Posterior cingulate gyrus (tissue), 11 donors: ENCODE measurements at places on chromosomes 11 and 22.

GRCh38 chr11:69654660-69655478, 13.9 kb downstream of the CCND1 start:
- no peak for DNase-seq

- DNase-seq: no peak
Measured at GRCh38 chr22:46964773-46965550, 202.5 kb downstream of the TBC1D22A start.

GRCh38 chr22:39296981-39297489, 22.4 kb downstream of the RPL3 start:
- DNase-seq: no peak

DNA sequence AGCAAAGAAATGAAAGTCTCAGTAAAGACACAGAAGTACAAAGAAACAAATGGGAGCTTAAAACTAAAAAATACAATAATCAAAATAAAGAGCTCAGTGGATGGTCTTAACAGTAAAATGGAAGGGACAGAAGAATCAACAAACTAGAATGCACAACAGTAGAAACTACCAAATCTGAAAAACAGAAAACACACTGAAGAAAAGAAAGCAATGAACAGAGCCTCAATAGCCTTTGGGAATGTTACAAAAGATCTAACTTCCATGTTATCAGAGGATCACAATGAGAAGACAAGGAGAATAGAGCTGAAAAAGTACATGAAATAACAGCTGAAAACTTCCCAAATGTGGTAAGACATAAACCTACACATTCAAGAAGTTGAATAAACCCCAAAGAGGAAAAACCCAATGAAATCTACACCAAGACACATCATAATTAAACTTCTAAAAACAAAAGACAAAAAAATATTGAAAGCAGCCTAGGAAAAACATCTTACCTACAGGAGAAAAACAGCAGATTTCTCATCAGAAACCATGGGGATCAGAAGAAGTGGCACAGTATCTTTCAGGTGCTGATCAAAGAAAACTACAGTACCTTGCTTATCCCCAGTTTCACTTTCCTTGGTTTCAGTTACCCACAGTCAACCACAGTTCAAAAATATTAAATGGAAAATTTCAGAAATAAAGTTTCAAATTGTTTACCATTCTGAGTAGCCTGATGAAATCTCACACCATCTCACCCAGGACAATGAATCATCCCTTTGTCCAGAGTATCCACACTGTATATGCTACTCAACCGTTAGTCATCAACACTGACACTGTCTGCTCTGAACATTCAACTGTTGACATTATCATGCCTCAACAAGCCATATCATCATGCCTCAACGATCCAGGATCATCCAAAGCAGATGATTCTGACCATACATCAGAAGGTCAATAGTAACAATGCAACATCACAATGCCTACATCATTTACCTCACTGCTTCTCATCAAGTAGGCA, 22.2 kb downstream of the RRAS2 start:
- no peak for DNase-seq

DNA sequence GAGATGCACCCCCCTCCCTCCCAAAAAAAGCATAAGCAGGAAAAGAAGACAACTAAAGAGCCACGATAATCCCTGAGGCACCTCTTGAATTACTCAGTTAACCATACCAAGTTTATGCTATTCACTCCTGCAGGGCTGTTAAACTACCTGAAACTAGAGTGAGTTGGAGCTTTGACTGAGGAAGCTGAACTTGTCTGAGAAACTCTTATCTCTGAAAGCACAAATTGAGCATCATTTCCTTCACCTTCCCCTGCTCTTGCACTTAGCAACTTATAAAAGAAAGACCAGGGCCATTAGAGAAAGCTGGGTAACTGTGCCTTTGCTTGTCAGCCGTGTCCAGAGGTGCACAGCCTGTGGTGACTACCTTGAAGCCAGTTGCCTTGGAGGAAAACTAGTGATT, 745.6 kb downstream of the NELL1 start:
- DNase-seq: no peak

DNA sequence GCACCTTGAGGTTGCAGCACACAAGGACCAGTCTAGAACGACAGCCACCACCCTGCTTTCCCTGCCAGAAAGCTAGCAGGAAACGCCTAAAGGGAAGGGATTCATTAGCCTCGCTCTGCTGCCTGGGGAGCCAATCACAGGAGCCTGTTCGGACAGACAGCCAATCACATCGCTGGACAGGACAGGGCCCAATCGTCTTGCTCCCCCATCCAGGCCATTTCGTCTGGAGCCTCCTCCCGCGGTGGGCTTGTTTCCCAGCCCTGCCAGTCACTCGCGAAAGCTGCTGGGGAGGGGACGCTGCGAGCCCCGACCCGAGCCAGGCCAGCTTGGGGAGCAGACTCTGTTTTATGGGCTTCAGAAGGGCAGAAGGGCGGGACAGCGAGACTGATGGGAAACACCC, 79.8 kb upstream of the NCAM1 start:
- peak; percentile 92 for DNase-seq

GRCh38 chr11:5631417-5631816, 6.6 kb downstream of the TRIM34 start:
- DNase-seq: no peak
